ENCODE measurements at places on chromosomes 1 and 21.

DNA sequence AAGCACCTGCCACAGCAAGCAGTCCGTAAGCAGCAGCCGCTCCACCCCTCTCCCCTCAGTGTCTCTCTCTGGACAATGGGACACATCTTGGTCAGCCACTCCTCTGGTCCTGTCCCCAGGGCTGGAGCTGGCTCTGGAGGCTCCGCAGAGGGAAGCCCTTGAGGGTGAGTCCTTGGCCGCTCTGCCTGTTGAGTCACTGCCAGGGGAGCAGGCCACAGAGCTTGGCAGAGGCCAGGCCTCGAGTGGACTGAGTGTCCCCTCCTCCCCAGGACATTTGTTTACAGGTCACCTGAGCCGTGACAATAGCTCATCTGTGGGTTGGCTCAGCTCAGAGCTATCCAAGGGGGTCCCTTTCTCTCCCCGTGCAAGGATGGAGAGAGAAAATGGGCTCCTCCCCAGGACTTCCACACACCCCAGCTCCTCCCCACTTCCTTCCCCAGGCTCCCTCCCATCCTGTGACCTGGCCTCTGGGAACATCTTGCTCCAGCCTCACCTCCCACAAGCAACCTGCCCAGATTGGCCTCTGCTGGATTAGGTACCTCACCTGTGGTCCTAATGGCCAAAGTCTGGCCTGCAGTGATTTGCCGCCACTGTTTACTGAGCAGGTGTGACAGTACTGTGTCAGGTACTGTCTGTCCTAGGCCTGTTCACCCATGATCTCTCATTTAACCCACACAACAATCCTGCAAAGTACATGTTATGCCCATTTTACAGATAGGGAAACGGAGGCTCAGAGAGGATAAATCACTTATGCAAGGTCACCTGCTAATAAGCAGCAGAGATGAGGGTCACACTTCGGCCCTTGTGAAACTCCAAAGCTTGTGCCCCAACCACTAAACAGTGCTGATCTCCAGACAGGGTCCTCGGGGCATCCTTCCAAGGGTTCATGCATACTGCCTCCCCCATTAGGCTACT is 4.8 kb downstream of the FAM131C start:
- no peak for DNase-seq

GRCh38 chr1:93531193-93531592 is 83.3 kb downstream of the FNBP1L start:
- DNase-seq = no peak

DNA sequence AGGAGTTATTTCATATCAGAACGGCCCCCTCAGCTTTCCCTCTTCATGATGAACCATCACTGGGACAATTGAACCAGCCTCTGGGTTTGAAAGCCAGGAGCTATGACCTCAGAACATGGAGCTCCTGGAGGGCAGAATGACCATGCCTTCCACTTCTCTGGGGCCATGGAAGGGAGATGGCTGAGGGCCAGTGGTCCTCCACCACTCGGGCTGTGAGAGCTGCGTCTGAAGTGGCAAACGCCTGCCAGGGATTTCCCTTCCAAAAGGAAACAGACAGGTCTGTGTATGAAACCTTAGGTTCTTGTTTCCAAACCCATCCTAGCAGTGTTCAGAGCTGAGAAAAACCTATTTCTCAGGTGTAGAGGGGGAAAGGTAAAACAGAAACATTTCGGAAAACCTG is 22.5 kb downstream of the PKP1 start:
- no peak for DNase-seq

GRCh38 chr21:41680444-41681347 is 86.2 kb downstream of the RIPK4 start:
- DNase-seq = no peak

DNA sequence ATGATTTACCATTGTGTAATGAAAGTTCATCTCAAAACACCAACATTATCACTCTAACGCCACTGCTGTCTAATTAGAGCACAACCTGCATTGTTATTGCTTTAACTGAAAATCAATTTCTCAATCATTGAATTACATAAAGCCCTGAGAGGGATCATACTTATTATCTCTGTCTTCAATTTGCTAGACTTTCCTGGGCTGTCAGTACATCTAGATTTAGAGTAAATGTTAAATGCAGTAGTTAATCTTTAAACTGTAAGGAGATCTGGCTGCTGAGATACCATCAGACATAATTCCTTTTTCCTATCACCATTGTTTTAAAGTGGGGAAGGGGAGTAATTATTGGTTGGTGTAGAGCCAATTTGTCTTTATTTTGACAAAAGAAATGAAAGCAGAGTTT is 1995.1 kb downstream of the MRPL39 start:
- no peak for DNase-seq

- no peak for DNase-seq
These were observed 456.5 kb downstream of the OMA1 start for GRCh38 chr1:58089898-58090534.

GRCh38 chr1:2311184-2312032 is 79.9 kb downstream of the MORN1 start:
- DNase-seq = peak; percentile 51

- no peak for DNase-seq
These were observed 2.4 kb upstream of the E2F2 start for GRCh38 chr1:23533246-23534023.

DNA sequence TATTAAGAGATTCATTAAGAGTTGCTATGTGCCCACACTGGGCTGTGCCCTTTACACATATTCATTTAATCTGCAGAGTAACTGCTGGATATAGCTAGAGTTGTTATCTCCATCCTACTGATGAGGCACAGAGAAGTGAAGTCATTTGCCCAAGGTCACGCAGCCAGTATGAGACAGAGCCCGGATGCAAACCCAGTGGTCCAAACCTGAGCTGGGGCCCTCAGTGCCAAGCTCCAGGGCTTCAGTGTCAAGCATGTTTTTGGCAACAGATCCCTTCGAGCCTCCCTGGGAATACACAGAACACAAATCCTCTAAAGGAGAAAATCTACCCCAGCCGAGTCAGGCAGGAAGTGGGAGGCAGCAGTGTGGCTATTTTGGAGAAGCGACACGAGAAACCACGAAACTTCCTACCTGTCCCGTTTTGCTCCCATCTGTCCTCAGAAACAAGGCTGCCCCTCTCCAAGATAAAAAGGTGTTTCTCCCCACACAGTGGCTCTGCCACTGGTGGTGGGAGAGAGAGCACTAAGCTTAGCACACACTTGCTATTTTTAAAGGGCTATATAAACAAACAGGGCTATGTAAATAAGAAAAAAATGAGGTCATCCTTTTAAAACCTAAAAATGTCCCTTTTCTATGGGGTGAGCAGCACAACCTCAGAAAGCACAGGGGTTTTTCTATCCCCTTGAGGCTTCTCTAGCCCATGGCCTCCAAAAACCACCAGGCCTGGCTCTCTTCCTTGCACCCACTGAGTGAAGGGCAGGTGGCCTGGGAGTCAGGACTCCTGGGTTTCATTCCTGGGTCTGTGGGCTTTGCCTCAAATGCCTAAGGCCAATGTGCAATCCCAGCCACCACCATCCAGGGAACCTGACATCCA is 138.6 kb upstream of the EDN2 start:
- no peak for DNase-seq

GRCh38 chr1:26132128-26132833 is 20.7 kb downstream of the PDIK1L start:
- no peak for DNase-seq
